ENCODE measurements at places on chromosomes 4 and X.
A peak's percentile ranks its signal among the peaks of the same experiment; 100 is the strongest.

- no peak overlapping the region for H3K27ac ChIP-seq
- no peaks in the 10 kb centered on the region for H3K36me3 ChIP-seq
- H3K27me3 ChIP-seq: no peaks in the 10 kb centered on the region
- no peaks in the 10 kb centered on the region for H3K4me1 ChIP-seq
Measured at GRCh38 chr4:136337216-136337615, 1195.1 kb downstream of the PCDH18 start.

- DNase-seq: no peak
- no peak overlapping the region for H3K4me3 ChIP-seq
- H3K27me3 ChIP-seq: no peaks in the 10 kb centered on the region
- H3K27ac ChIP-seq: no peak overlapping the region
- no peaks in the 10 kb centered on the region for H3K36me3 ChIP-seq
- no peaks in the 10 kb centered on the region for H3K4me1 ChIP-seq
Measured at GRCh38 chr4:40388239-40388638, 53.1 kb downstream of the CHRNA9 start.

DNA sequence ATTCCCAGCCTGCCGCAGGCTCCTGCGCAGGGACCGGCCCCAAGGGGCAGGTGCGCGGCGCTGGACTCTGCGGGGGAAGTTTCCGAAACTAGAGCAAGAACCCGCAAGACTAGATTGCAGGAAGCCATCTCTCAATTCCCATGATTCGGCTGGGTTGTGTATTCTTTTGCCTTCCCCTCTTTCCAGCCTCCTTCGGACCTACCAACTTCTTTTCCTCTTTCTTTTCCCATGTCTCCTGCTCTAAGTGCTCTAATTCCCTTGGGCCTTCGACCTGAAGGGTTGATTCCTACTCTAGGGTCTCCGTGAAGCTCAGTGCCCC is 645 bp upstream of the OPHN1 start:
- no peaks in the 10 kb centered on the region for H3K4me1 ChIP-seq
- no peak for DNase-seq
- H3K4me3 ChIP-seq: peak overlapping the region; percentile 49
- no peaks in the 10 kb centered on the region for H3K36me3 ChIP-seq
- H3K27me3 ChIP-seq: no peaks in the 10 kb centered on the region

DNA sequence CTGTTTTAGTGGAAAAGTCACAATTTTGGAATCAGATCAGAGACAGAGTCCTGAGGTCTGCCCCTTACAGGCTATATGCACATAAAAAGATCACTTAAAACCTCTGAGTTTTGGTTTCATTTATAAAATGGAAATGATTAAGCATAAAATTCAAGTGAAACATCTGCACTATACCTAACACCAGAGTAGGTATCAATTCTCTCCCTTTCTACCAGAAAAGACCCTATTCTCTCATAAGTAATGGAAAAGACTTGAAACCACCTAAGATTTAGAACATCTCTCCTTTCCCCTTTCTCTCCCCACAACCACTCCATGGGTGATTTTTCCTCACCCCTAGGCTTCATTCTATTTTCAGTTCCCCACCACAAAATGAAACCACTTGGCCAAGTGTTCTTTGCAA is 907 bp downstream of the LHFPL1 start:
- H3K4me3 ChIP-seq: no peak overlapping the region
- H3K4me1 ChIP-seq: no peaks in the 10 kb centered on the region
- H3K27ac ChIP-seq: peak overlapping the region; percentile 50
- no peaks in the 10 kb centered on the region for H3K36me3 ChIP-seq

DNA sequence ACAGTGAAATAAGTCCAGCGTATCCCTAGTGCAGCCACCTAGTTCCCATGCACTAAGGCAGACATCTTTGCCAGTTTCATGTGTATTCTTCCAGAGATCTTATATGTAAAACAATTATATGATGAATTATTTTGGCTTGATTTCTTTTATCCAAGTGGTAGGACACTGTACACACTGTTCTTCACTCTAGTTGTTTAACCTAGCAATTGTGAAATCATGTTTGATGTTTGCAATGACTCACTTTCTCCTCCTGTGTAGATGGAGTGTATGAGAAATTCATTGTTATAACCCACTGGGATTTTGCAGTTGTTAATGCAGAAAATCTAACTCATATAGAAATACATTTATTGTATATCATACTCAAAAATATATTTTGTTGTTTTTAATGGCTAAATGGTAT is 17.5 kb upstream of the TBC1D1 start:
- no peak overlapping the region for H3K4me3 ChIP-seq
- no peak for DNase-seq
- H3K27ac ChIP-seq: no peak overlapping the region
- no peaks in the 10 kb centered on the region for H3K4me1 ChIP-seq
- H3K36me3 ChIP-seq: no peaks in the 10 kb centered on the region
- H3K27me3 ChIP-seq: no peaks in the 10 kb centered on the region

DNA sequence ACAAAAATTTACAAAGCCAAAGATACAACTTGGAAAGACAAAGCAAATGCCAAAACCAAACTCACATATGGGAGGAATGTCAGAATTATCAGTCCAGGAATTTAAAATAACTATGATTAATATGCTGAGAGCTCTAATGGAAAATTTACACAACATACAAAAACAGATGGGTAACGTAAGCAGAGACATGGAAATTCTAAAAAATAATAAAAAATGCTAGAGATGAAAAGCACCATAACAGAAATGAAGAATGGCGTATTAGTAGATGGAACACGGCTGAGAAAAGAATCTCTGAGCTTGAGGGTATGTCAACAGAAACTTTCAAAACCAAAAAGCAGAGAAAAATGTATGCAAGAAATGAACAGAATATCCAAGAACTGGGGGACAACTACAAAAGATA is 4.1 kb upstream of the MANBA start:
- H3K4me3 ChIP-seq: no peak overlapping the region
- DNase-seq: no peak

DNA sequence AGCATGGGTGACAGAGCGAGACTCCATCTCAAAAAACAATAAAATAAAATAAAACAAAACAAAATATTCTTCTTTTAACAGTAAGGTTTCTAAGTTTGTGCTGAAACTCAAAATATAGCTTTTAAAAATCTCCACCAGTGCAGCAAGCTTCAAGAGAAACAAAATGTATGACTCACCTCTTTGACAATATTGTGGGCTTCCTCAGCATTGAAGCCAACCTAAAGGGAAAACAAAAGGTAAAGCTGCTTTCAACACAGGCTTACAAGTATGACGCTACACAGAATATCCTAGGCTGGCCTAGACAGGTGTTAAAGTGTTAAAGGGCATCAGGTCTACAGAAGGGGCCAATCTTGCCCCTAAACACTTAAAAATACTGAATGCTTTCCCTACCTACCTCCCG is 1.2 kb downstream of the DYNLT3 start:
- DNase-seq: no peak
- H3K27me3 ChIP-seq: no peaks in the 10 kb centered on the region
- H3K27ac ChIP-seq: peak overlapping the region; percentile 89
- H3K4me1 ChIP-seq: peaks cover 2% of the 10 kb centered on the region
- no peak overlapping the region for H3K4me3 ChIP-seq

DNA sequence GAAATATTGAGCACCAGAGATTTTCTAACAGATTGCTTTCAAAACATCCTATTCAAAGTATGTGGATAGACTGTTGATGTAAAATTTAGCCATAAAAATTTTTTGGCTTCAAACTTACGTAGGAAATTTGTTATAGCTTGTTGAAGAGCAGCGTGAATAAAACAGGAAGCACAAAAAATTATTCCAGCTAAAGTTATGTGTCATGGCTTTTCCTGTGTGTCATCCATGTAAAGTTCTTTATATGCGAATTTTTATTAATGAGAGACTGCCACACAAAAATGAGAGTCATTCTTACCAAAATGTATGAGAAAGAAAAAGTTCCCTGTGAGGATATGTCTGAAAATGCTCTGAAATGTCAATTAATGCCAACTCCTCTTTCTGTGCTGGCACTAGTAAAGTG is 19.5 kb downstream of the EPGN start:
- H3K36me3 ChIP-seq: no peaks in the 10 kb centered on the region
- no peak overlapping the region for H3K4me3 ChIP-seq
- DNase-seq: no peak
- H3K27me3 ChIP-seq: no peaks in the 10 kb centered on the region

- DNase-seq: no peak
- H3K36me3 ChIP-seq: no peaks in the 10 kb centered on the region
- no peaks in the 10 kb centered on the region for H3K4me1 ChIP-seq
- H3K4me3 ChIP-seq: no peak overlapping the region
Measured at GRCh38 chrX:113759422-113759821, 824.5 kb upstream of the HTR2C start.

- no peaks in the 10 kb centered on the region for H3K27me3 ChIP-seq
- no peaks in the 10 kb centered on the region for H3K36me3 ChIP-seq
- no peaks in the 10 kb centered on the region for H3K4me1 ChIP-seq
- no peak overlapping the region for H3K4me3 ChIP-seq
Measured at GRCh38 chr4:10787365-10787764, 102.8 kb upstream of the CLNK start.

DNA sequence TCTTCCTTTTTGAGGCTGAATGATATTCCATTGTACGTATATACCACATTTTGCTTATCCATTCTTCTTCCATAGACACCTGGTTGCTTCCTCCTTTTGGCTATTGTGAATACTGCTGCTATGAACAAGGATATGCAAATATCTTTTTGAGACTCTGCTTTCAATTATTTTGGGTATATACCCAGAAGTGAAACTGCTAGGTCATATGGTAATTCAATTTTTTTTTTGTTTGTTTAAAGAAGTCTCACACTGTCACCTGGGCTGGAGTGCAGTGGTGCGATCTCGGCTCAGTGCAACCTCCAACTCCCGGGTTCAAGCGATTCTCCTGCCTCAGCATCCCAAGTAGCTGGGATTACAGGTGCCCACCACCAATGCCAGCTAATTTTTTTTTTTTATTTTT is 75.3 kb downstream of the METTL14 start:
- no peak overlapping the region for H3K4me3 ChIP-seq
- no peaks in the 10 kb centered on the region for H3K27me3 ChIP-seq
- no peak for DNase-seq
- peaks cover 20% of the 10 kb centered on the region for H3K36me3 ChIP-seq

GRCh38 chr4:27666943-27667342 is 806.3 kb downstream of the STIM2 start:
- no peak for DNase-seq
- no peak overlapping the region for H3K4me3 ChIP-seq
- H3K27ac ChIP-seq: no peak overlapping the region
- H3K27me3 ChIP-seq: no peaks in the 10 kb centered on the region

DNA sequence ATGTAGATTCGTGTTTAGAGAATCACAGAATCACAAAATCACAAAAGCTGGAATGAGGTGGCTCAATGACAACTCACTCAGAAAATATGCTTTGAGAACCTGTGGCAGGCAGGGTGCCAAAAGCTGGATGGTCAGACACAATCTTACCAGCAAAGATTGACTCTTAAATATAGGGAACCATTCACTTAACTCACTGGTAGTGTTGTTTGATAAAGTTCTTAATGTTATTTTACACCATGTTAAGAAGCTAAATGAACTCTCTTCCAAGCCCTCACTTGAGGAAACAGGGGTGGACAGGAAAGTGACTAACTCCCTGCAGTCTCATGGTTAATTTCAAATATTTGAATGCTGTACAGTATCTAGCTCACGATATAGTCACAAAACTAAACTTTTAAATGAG is 5.7 kb upstream of the SCOC start:
- H3K27me3 ChIP-seq: no peaks in the 10 kb centered on the region
- no peaks in the 10 kb centered on the region for H3K36me3 ChIP-seq
- H3K4me3 ChIP-seq: no peak overlapping the region

GRCh38 chr4:80007745-80008149 is 65.3 kb downstream of the ANTXR2 start:
- DNase-seq: no peak
- no peaks in the 10 kb centered on the region for H3K27me3 ChIP-seq
- H3K4me3 ChIP-seq: no peak overlapping the region
- H3K36me3 ChIP-seq: peaks cover 4% of the 10 kb centered on the region
- H3K27ac ChIP-seq: peak overlapping the region; percentile 45
- H3K4me1 ChIP-seq: peaks cover 14% of the 10 kb centered on the region

All from effector memory CD4-positive, alpha-beta T cell (primary cell).